H1 (cell line): ENCODE measurements at places on chromosomes 2 and 18.

GRCh38 chr2:117771969-117772630, 42.4 kb upstream of the DDX18 start:
- no peak for DNase-seq

- DNase-seq = no peak
Measured at GRCh38 chr2:19357402-19358241, 801 bp downstream of the OSR1 start.

DNA sequence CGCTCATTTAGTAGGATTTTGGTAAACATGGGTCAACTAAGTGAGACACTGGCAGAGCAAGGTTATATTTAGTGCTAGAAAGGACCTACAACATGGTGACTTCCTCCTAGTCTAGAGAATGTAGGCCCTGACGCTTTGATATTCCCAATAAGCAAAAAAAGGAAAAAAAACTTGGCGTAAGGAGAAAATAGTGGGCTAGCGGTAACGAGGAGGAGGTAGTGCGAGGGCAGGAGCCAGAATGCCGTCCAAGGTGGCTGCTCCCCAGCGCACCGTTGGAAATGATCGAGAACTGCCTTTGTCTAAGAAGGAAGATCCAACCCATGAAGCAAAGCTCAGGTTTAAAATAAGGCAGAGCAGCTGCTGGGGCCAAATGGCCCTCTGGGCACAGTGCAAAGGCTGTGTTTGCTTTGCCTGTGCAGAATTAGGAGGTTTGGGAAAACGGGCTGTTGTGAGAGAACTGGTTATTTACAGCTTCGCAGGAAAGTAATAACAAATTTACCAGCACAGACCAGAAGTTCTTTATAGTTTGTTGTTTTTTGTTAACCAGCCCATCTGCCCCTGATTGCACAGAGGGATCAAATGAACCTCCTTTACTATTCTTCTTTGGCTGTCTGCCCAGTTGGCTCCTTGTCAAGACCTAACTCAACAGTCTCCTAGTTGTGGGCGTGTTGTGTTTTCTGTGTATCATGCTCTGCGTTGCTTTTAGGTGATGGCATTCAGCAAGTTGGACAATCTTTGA, 86.6 kb downstream of the ITGB1BP1 start:
- DNase-seq = no peak

DNA sequence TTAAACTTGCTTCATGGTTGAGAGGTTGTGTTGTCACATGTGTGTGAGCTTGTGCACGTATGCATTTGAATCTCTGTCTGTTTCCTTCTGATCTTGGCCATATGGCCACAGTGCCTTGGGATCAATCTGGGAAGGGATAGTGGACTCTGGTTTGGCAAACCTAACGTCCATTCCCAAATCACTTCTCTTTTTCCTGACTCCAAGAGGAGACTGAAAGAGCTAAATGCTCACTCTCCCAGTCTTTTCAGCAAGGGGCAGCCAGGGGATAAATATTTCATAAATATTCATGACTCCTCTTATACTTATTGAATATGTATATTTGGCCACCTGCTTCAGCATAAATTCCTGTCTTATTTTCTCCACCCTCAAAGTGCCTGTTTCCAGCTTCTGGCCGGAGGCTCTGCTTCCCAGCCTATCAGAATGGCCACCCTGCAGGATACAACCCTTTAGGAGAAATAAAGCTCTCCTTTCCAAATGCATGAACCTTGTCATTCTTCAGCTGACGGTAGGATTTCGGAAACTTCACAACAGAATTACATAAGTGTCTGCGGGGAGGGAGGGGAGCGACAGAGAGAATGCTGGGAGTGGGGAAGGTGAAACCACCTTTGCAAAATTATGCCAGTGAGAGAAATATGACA, 112.2 kb upstream of the COPS8 start:
- no peak for DNase-seq

GRCh38 chr2:226638576-226638975, 161.0 kb downstream of the IRS1 start:
- no peak for DNase-seq

GRCh38 chr2:75605770-75606529, 40.6 kb upstream of the MRPL19 start:
- no peak for DNase-seq

DNA sequence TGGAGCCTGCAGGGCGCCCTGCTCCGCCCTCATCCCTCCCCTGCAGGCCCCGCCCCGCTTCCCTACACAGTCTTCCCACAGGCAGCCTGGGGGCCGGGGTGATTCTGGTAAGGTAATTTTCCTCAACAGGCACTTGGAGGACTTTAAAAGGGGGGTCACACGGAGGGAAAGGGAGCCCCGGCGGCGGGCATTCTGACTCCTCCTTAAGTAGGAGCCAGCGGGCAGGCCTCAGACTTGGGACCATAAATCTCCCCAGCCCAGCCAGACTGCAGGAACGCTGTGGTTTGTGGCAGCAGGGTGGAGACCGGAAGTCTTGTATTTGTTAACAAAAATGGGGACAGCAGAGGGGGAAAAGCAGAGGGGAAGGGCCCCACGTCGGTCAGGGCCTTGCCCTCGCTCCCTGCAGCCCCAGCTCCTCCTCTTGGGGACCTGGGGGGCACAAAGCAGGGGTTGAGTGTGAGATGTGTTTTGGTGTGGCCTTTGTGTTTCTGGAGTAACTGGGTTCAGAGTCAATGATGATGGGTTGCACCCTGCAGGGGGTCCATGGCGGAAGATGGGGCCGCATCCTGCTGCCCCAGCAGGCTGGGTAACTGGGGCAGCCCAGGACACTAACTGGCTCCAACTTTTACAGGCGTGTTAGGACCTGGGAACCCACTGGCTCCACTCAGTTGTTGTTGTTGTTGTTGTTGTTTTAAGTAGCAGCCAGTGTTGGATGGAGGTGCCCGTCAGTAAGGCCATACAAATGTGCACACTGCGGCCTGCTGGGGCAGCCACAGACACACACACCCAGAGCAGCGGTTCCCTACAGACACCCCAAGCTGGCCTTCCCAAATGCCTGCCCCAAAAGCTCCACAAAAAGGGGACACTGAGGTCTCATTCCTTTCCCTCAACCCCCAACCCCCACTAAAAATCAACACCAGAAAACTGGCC, 27.7 kb downstream of the SMAD7 start:
- DNase-seq = no peak

DNA sequence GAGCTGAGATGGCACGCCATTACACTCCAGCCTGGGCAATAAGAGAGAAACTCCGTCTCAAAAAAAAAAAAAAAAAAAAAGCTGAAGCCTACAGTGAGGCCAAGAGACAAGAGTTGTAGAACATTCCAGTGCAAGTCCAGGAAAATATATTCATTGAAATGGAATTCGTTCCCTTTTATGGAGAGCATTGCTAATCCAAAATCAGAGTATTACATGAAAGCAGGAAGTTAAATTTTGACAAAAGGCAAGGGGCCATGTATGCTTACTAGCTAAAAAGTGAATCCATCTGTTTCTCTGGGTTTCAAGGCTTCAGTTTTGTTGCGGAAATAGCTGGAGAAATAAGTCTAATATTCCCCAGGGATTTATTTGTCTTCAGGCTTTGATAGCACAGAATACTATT, 471.7 kb downstream of the THSD7B start:
- DNase-seq = no peak

DNA sequence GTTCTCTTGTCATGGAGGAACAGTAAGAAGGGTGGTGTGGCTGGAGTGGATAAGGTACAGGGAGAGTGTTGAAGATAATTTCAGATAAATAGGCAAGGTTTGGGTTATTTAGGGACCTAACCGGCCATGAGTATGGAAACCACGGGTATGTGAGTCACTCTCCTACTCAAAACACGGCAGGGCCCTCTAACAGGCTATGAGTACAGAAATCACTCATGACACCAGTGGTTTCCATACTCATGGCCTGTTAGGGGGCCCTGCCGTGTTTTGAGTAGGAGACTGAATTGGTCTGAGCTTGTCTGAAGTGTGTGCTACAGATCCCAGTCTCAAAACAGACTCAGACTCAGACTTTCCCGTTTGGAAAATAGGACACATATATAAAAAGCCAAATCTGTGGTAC, 428.4 kb upstream of the HNMT start:
- DNase-seq = no peak

- DNase-seq = no peak
Measured at GRCh38 chr2:119208791-119209203, 14.8 kb upstream of the STEAP3 start.

GRCh38 chr2:23367760-23368159, 17.2 kb upstream of the KLHL29 start:
- DNase-seq = no peak

- DNase-seq = no peak
Measured at GRCh38 chr2:207621501-207622039, 3.6 kb downstream of the METTL21A start.

GRCh38 chr18:39966275-39966674, 1988.8 kb upstream of the PIK3C3 start:
- peak; percentile 21 for DNase-seq

DNA sequence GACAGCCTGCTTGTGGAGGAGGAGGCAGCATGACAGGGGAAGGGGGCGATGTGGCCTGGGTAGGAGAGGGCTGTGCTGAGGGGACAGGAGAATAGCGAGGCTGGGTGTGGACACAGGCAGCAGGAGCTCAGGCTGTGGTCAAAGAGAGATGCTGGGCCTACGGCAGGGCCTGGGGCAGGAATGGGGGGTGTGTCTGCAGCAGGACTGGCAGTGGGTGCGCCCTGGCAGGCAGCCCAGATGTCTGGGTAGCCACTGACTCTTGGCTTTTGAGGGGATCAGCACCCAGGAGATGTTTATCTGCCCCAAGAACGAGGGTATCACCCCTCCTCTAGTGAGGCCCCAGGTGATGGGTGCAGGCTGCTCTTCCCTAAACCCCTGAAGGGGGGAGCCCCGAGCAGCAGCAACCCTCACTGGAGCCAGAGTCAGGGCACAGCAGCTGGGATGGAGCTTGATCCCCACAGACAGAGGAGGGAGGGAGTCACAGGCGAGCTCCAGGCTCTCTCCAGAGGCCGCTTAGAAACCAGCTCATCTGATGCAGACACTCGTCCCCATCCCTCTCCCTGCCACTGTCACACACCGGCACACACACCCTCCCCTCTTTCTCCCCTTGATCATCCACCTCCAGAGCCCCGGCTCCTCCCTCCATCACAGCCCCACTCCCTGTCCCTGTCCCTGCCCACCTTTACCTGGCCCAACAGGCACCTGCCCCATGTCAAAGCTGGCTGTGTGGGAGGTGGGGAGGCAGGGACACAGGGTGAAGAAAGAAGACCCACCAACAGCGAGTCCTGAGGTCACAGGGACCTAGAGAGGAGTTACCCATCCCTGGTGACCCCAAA, 29.8 kb upstream of the TNS1 start:
- DNase-seq = no peak

DNA sequence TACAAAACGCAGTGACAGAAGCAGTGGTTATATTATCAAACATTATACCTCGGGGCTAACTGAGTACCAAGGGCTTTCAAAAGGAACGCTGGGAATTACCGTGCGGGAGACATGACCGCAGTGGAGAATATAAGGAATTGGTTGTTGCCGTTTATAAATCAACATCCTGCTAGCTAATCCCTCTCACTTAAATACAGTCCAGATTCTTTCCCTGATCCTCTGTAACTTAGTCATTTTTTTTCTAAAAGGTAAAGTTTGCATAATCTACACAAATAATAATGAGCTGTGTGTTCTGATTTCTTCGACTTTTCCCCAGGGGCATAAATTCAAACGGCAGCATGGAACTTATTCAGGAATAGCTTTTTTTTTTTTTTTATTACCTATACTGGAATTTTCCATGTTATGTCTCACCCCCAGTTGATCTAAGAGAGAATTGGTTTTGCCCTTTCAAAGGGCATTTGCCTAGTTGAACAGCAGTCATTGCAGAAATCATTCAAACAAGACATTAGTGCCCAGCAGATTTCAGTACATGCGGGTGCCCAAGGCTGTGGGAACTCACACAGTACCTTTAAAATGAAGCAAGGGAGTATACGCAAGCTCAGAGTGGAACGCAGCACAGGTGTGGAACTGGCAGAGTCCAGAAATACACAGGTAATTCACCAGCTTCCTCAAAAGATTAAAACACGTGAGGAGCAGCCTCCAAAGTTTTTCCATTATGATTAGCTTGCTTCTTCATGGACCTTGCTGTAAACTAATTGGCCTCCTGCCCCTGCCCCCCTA, 63.9 kb downstream of the SMIM21 start:
- no peak for DNase-seq

- no peak for DNase-seq
Measured at GRCh38 chr18:13454363-13455150, 236.0 kb downstream of the LDLRAD4 start.

- no peak for DNase-seq
Measured at GRCh38 chr18:59610546-59611140, 86.6 kb downstream of the CCBE1 start.

GRCh38 chr18:24009651-24010333, 4.8 kb upstream of the TTC39C start:
- DNase-seq = no peak

GRCh38 chr2:207474863-207475485, 54.8 kb upstream of the CREB1 start:
- DNase-seq = no peak

GRCh38 chr2:235077046-235077445, 125.2 kb downstream of the SH3BP4 start:
- DNase-seq = no peak

- DNase-seq = no peak
Measured at GRCh38 chr2:95387358-95387757, 15.2 kb upstream of the FAHD2A start.

DNA sequence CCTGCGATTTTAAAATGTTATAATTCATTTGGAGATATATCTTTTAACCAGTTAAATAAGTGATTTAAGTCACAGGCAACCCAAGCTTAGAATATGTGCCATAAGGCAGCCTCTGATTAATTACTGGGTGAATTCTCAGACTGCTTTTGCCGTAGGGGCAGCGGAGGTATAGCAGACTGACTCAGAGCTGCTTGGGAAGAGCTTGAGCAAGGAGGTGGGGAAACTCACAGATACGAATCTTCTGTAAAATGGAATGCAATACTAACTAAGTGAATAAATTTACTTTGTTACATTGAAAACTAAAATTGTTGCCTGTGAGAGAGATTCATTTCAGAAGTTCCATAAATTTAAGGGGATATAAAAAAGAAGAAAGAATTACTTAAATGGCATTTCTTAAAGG, 115.4 kb downstream of the KYNU start:
- DNase-seq = no peak

DNA sequence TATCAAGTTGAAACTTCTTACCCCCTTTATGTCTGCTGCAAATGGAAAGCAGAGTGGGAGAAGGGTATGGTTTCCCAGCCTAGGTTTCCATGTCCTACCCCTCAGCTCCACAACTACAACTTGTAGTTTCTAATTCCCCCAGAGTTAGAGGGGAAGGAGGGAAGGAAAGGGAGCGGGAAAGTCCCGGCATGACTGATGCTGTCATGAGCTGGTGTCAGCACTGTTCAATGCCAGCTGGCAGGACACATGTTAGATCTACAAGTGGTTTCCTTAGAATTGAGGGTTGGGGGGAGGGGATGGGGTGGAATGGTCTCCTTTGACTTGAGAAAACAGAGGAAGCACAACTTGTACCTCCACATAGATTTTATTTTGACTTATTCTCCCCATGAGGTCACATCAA, 194.0 kb downstream of the MBD2 start:
- no peak for DNase-seq
